ENCODE measurements at places on chromosomes 2 and 18.

DNA sequence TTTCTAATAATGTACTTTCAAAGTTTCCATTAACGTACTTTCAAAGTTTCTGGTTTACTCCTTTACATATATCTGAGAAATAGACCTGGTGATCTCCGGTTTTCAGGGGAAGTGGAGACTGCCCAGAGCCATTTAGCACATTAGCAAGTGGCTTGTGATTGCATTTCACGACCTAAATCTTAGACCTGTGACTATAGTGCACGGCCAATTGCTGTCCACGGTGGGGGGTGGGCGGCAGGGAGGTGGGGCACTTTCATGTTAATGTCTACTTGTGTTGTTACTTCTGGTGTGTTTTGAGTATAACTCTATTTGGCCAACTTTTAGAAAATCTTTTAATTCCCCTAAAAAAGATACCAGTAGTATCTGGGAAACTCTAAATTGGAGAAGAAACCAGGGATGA is 11.3 kb downstream of the GATA6 start:
- no peak for DNase-seq

- DNase-seq = peak; percentile 93
These were observed 119.6 kb downstream of the SLC8A1 start for GRCh38 chr2:40332191-40332826.

GRCh38 chr2:65576861-65577601 is 144.6 kb upstream of the SPRED2 start:
- peak; percentile 86 for DNase-seq

DNA sequence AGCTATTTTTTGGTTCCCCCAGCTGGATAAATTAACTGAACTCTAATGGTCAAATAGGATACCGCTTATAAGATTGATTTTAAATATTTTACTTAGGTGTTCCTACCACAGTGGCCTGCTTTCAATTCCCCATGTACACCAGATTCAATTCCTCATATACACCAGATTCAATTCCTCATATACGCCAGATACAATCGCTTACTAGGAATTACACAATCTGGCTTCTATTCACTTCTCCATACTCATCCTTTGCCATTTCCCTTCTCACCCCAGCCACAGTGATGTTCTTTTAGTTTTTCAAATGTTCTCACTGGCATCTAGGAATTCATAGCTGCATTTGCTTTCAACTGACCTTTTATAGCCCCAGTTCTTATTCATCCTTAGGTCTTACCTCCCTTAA is 66.5 kb downstream of the SLC40A1 start:
- no peak for DNase-seq

- DNase-seq = peak; percentile 25
These were observed 75.6 kb upstream of the TTN start for GRCh38 chr2:178882666-178883440.

All from fibroblast of gingiva (primary cell).